Stimulated activated CD4-positive, alpha-beta T cell treated with anti-CD3 and anti-CD28 coated beads, TNF-alpha, amount 100 ng/mL, for 24 hours (primary cell): ENCODE measurements at places on chromosomes 3 and 15.

DNA sequence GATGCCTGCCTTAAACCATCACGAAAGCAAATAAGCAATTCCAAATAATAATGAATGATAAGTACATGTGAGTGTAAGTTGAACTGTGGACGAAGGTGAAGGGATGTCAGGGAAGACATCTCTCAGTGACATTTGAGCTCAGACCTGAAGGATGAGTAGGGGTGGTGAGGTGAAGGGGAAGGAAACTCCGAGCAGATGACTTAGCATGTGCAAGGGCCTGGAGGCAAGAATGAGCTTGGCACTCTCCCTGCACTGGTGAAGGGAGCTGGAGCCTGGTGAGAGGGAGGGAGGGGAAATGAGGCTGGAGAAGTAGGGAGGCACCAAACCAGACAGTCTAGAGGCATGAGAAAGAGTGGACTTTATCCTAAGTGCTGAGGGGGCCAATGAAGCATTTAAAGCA is 84.3 kb downstream of the MTHFS start:
- no peak for DNase-seq

GRCh38 chr3:25631989-25632388 is 32.7 kb downstream of the TOP2B start:
- DNase-seq: no peak

- DNase-seq: no peak
These were observed 640.8 kb downstream of the TUSC7 start for GRCh38 chr3:117350371-117350770.

DNA sequence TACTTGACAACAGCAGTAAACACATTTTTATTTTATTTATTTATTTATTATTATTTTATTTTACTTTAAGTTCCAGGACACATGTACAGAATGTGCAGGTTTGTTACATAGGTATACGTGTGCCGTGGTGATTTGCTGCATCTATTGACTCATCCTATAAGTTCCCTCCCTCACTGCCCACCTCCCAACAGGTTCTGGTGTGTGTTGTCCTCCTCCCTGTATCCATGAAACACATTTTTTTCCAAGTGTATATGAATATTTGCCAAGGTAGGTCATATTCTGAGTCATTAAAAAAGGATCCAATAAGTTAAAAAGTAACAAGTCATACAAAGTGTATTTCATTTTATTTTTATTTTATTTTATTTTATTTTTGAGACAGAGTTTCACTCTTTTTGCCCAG is 567.3 kb upstream of the KCNMB2 start:
- no peak for DNase-seq

DNA sequence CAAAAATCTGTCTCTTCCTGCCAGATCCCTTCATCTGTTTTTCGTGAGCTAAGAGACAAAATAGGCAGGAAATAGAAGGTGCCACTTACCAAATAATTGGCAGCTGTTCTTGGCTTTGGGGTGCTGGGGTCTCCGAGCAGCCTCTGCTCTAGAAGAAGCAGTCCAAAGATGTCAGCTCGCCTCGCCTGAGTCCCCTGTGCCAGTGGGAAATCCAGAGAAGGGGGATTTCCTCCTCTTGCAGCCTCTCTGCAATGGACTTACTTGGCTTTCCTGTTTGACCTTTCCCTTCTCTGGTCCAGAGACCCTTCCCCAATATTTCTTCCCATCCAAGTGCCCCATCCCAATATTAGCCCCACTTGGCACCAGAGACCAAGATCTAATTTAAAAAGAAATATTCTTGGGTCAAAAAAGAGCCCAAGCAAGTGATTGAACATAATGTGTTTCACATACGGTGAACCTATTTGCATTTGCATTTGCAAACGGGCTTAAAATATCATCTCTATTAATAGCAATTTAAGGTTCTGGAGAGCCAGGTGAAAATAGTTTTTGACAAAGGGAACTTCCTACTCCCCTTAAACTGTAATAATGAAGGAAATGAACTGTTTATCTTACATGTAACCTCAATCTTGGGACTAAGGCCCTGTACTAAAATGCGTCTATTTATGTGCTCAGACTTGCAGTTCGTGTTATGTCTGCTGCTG is 23.2 kb downstream of the CD86 start:
- no peak for DNase-seq

GRCh38 chr15:70513819-70514218 is 249.5 kb downstream of the UACA start:
- DNase-seq: no peak

DNA sequence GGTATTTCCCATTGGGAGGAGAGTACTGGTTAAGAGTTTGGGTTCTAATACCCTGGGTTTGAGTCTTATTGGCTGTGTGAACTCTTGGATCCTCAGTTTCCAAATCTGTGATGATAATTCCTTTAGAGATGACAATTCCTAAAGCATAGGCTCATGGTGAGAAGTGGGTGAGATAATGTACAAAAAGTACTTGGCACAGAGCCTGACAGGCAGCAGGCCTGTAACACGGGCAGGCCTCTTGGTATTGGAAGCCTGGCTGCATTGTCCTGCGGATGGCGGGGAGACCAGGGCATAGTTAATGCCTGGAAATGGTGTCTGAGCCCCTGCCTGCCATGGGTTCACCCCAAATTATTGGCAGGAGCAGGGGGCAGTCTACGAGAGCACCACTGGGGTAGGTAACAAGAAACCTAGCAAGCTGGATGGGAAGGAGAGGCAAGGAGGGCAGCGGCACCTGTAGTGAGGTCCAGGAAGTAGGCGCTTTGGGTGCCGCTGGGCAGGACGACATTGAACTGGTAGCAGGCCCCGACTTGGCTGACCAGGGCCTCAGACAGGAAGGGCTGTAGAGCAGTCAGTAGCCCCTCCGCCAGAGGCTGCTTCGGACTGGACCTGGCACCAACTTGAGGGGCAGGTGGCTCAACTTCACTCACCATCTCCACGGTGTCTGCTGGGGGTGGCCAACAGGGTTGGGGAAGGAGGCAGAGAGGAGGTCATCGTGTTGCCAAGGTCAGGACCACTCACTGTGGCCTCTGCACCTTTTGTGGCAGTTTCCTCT is 7.7 kb downstream of the STOML1 start:
- DNase-seq: no peak

DNA sequence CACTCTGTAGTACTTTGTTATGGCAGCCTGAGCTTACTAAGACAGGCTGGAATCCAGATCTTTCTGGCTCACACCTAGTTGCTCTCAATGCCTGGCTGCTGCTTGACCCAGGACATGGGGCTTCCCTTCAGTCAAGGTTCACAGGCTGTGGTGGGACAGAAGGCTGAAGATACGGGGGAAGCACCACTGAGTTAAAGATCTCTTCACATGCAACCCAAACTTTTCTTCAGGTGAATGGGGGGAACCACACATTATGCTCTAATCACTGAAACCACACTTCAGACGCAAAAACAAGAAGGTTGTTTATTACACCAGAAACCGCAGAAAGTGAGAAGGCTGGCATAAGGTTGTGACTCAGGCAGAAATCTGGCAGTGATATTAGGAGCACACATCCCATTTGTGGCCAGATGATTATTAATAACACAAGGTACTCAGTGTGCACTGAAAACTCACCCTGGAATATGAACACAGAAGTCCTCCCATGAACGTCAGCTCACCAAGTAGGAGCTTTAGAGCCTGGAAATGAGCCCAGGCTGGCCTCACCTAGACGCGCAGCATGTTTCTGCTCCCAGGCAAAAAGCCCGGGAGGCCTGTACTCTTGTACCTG is 230.5 kb upstream of the CHRNA7 start:
- no peak for DNase-seq

GRCh38 chr3:152459118-152459515 is 190.4 kb downstream of the MBNL1 start:
- no peak for DNase-seq

DNA sequence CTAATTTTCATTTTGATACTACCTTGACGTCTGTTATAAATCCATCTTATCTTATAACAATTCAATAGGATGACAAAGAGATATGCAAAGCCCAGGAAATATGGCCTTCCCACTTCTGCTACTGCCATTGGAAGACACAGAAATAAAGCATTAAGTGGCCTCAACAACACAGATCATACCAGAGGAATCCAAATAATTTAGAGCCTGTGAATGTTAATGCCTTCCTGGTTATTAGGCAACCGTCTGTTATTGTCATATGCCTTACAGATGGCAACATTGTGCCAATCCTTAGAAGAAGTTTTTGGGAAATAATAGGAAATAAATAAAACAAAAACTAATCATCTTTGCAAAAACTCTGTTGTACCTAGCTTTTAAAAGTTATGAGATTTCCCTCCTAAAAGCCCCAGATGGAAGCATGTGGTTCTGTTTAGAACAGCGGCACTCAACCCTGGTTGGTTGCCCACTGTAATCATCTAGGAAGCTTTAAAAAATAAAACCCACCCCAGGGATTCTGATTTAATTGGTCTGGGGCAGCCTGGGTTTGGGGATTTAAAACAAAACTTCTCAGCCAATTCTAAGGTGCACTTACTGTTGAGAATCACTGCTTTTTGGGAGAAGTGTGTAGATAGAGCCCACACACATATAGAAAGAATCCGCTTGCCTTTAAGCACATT is 704.8 kb upstream of the CFAP20DC start:
- no peak for DNase-seq

DNA sequence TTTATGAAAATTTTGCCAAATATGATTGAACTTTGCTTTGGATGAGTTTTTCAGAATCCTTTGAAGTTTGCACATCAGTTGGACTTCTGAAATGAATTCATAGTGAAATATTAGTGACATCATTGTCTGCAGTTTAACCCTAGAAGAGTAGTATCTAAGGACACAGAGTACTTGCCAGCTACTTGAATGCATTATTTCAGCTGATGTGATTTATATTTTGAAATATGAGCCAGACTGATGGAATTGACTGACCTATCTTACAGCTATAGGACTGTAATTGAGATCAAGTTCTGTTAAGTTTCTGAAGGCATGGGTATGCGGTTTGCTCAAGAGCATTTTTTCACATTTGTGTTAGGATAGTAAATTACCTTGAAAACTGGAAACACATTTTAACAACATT is 51.2 kb downstream of the LYSMD4 start:
- no peak for DNase-seq

DNA sequence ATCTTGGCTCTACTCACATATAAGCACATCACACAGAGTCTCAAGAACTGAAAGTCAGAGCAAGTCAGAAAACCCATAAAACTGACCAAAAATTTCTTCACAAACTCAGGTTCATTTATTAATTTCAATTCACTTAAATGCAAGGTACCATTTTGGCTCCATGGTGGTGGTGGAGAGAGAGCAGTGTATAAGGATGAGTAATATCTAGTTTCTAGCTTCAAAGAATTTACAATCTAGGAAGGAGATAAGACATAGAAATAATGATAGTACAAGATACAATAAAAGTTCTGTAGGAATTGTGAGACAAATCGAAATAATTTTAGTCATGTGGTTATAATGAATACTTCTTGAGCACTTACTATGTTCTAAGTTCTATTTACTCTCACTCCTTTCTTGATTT is 6.7 kb upstream of the TP53BP1 start:
- DNase-seq: no peak

GRCh38 chr3:73026111-73026759 is 29.6 kb downstream of the PPP4R2 start:
- DNase-seq: no peak

GRCh38 chr3:58167431-58168351 is 43.1 kb downstream of the DNASE1L3 start:
- DNase-seq: peak; percentile 34

DNA sequence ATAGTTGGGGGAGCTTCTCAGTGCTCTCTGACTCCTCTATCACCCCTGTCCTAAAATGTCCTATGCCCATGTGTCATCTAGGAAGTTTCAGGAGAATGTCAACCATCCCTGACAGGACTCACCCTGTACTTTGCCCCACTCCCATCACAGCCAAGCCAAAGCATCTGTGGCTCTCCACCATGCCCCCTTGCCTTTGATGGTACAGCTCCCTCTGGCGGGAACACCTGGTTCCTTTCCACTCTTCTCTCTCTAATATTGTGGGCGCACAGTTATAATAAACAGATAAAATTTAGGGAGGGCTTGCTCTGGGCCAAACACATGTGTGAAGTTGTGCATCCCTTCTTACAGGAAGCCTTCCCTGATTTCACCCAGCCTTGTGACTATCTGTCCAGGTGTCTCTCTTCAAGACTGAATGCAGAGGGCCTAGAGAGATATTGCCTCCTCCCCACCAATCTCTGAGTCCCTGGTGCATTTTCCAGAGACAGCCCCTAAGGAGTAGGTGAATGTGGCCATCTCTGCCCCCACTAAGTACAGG is 62.8 kb downstream of the ISG20 start:
- no peak for DNase-seq

- DNase-seq: no peak
These were observed 6.0 kb downstream of the GHRL start for GRCh38 chr3:10286596-10287295.

- no peak for DNase-seq
These were observed 3.0 kb upstream of the CSRNP1 start for GRCh38 chr3:39156421-39156820.

DNA sequence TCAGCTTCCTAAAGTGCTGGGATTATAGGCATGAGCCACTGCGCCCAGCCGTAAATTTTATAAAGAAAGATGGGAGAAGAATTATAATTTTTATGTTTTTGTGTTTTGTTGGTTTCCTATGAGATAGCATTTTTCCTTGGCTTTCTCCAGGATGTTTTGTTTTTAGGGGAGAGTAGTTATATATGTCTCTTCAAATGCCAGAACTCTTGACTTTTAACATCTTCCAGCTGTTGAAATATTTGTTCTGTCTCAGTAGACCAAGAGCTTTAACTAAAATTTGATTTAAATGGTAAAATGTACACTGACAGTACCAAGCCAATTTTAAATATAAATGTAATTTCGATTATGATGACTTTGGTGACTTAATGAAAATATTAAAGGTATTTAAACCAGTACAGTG is 96.8 kb downstream of the DHX36 start:
- DNase-seq: no peak

GRCh38 chr3:170330366-170330765 is 27.1 kb upstream of the SKIL start:
- DNase-seq: no peak

GRCh38 chr15:44194323-44195150 is 534 bp downstream of the FRMD5 start:
- no peak for DNase-seq

DNA sequence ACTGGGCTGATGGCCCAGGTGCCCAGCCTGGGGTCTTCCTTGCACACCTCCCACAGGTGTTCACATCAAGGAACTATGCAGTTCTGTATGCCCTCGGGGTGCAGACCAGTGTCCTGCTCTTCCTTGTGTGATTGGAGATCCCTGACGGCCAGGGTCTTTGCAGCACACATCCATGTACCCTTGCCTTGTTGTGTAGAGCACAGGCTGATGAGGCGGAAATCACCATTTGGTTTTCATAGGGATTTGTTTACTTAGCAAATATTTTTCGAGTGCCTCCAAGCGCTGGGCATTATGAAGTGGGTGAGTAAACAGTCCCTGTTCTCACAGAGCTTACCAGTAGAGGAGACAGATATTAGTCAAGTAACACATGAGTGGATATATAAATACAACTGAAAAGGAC is 209.3 kb upstream of the UMPS start:
- no peak for DNase-seq

DNA sequence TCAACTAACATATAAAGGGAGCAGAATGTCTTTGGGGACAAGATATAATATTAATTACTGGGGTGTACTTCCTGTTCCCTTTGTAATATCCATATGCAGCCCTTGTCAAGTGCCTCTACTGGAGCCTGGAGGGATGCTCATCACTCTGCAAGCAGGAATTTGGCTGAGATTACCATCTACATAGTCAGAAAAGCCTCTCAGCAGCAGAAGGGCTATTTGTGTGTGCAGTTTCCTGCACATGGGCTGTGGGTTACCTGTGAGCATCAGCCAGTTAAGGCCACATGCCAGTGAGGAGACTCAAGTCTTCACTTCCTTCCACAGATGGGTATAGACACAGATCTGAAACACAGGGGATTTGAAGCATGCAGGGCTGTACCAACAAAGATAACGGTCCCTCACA is 278.1 kb upstream of the PLSCR5 start:
- no peak for DNase-seq
